Activated CD8-positive, alpha-beta memory T cell treated with anti-CD3 and anti-CD28 coated beads for 24 hours (primary cell): ENCODE measurements at places on chromosomes 13 and 19.

GRCh38 chr19:35168196-35168595 lies 13.7 kb downstream of the FXYD5 start:
- DNase-seq: no peak

DNA sequence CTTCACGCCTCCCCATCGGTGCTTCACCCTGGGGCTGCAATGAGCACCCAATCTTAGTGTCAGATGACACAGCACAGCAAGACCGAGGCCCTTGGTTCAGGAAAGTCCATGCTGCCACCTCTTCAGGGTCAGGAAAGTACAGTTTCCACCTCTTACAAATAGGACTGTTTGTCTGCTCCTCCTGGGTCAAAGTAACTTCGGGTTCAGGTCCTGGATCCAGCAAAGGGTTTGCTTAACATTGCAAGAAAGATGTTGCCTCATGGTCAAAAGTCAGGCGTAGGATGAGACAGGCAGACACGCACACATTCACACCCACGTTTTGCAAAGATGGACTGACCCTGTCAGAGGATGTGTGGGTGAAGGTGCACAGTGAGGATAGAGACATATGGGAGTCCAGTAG lies 1.6 kb upstream of the CYP2B6 start:
- DNase-seq: peak; percentile 26

DNA sequence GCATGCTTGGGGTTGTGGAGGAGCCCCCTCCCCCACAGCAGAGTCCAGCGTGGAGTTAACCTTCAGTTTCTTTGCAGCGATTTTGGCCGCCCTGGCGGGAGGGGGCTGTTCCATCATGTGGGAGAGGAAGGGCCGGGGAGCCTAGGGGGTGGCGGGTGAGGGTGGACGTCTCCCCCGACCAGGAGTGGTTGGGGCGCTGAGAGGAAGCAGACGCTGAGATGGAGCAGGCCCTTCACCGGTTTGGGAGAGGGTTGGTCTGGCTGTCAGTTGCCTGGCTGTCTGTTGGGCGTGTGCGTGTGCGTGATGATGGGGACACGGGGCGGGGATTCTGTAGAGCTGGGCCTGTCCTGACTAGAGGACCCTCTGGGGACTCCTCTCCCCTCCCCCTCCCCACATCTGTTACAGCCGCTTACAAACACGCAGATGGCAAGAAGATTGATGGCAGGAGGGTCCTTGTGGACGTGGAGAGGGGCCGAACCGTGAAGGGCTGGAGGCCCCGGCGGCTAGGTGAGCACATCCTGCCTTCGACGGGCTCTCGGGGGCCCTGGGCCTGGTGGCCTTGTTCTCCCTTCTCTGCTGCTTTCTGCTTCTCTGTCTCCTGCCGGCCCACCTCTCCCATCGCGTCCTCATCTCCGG lies 9.8 kb upstream of the LIN7B start:
- DNase-seq: no peak

GRCh38 chr13:95217920-95218830 lies 83.1 kb downstream of the ABCC4 start:
- DNase-seq: no peak

DNA sequence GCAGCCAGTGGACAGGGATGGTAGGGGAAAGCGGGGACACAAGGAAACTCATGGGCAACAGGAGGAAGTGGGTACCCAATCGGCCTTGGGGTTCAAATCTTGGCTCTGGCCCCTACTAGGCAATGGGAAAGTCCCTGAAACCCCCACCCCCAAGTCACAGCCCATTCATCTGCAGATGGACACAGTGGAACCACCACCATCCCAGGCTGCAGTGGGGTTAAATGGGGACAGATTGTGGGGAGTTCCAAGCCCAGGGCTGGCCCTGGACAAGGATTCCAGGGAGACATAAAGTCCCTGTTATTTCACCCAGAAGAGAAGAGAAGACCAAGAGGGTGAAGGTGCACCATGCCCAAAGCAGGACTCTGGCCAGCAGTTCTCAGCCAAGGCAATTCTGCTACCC lies 48.5 kb downstream of the CPAMD8 start:
- no peak for DNase-seq

- DNase-seq: no peak
Observed at GRCh38 chr13:29704648-29705047, 109.2 kb upstream of the SLC7A1 start.

DNA sequence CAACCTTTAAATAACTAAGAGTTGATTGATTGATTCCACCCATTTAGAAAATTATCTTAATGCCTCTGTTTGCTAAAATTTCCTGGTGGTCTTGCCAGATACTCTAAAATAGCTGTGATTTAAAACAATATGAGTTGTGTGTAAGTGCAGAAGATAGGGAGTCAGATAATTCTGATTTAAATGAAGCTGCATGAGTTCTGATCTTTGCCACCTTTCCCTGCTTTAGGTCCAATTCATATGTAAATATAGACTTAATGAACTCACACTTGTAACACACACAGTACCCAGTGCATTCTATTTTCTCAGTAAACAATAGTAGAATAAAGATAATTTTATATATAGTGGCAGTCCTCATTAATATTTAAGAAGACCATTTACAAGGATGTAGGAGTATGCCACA lies 981.8 kb downstream of the SLITRK1 start:
- no peak for DNase-seq
